ENCODE measurements at places on chromosomes 6 and 20.

- no peak for DNase-seq
Observed at GRCh38 chr6:8192067-8192466, 89.7 kb upstream of the EEF1E1 start.

DNA sequence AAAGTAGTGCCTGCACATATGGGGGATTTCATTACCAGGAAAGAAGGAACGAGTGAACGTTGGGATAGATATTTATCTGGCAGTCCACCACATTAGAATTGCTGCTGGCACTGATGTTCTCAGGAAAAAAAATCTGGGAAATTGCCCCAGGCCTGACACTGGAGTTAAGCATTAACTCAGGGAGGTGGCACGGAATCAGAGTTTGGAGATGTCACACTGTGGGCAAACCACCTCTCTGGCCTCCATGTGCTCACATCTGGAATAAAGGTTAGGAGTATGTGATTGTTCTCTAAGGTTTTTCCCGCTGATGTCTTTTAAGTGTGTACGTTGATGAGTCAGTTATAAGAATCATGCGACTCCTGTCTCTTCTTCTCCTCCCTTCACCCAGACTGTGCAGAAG is 7.9 kb downstream of the TGM3 start:
- no peak for DNase-seq

DNA sequence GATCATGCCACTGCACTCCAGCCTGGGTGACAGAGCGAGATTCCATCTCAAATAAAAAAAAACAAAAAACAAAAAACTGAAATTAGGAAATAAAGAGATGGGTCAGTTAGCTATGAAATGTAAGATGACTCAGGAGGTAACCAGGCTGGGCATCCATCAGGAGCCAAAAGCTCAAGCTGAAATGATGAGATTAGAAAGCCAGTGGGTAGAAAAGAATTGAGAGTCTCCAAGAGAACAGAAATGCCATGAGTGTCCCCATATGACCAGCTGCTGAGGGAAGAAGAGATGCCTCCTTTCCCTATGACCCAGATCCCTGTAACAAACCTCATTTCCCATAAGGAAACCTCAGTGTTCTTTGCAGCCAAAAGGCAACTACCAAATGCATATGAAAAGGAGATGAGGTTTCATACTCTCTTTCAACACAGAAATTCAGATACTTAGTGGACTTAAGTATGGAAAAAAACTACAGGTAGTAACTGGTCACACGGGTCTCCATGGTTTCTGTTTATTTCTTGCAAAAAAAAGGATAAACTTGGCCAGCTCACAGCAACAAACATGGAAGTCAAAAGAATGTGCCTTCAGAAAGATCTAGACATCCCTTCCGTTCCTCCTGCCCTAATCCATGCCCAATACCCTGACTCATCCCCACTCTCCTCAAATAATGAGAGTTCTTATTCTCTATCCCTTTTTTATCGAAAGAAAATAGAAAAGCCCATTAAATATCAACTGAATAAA is 8.1 kb downstream of the ARHGAP18 start:
- no peak for DNase-seq

- DNase-seq = no peak
Observed at GRCh38 chr6:127554435-127555006, 22.5 kb upstream of the C6orf58 start.

DNA sequence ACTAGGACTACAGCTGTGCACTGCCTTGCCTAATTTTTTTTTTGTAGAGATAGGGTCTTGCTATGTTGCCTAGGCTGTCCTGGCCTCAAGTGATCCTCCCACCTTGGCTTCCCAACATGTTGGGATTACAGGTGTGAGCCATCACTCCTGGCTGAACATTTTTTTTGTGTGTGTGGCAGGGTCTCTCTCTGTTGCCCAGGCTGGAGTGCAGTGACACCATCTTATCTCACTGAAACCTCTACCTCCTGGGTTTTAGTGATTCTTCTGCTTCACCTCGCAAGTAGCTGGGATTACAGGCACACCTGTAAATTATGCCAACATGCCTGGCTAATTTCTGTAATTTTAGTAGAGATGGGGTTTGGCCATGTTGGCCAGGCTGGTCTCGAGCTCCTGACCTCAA is 25.3 kb downstream of the PANK2 start:
- DNase-seq = no peak

DNA sequence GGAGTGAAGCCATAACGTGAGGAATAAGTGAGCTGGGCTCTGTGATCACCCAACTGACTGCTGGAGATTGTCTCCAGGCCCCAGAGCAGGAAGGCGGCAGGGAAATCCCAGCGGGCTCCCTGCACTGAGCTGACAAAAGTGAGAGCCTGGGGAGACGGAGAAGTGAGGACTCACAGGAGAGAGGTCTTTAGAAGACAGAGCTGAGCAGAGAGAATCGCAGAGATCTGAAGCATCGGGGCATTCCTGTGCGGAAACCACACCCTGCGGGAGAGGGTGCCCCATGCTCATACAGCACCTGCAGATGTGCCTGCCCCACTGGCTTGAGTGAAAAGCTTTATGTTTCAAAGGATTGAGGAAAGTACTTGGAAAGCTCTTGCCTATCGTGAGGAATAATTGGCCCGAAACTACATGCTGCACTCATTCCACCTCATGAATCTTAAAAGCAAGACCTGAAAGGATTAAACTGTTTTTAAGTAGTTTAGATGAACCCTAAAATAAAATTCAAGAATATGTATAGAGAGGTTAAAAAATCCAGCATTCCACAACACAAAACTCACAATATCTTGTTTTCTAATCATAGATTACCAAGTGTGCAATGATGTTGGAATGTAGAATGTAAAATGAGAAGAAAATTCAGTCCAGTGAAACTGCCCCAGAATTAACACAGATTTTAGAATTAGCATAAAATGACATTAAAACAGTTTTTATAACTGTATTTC is 17.7 kb upstream of the THBS2 start:
- DNase-seq = no peak

DNA sequence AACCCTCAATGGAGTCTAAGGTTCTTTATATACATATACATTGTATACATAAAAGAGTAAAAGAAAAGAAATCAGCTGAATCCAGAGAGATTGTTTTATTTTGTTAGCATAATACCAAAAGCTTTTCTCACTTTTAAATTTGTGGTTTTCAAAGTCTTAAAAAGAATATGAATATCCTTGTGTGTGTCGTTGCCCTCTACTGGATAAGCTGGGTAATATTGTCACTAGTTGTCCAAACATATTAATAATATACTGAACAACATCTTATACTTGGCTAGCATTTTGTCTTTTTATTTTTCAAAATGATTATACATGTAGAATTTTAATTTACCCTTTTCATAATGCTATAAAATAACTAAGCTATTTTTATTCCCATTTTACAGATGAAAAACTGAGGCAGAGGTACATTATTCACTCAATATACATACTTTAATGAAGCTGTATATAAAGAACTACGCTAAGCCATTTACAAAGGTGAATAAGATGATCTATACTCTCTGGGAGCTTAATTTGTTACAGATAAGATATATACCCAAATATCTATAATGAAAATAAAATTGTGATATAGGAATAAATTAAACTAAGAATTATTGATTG is 531.7 kb downstream of the TFAP2B start:
- DNase-seq = no peak

DNA sequence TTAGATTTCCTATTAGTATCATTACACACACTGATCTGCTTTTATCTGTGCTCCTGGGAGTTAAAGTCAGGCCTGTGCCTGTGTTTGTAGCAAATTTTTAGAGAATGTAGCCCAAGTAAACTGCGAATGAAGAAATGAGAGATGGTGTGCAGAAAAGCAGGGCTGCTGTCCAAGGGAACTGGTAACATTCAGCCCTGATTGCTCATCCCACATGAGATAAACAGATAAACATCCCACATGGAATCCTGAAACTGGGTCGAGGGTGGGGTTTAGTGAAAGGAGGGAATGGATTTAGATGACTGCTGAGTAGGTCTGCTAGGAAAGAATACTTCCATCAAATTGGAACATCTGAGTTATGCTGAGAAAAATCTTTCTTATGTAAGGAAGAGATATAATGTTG is 69.1 kb downstream of the GRIK2 start:
- DNase-seq = no peak

GRCh38 chr6:129786548-129786947 is 74.6 kb downstream of the TMEM244 start:
- no peak for DNase-seq

GRCh38 chr6:20024316-20024673 is 187.1 kb downstream of the ID4 start:
- DNase-seq = no peak

- DNase-seq = no peak
Observed at GRCh38 chr6:164345327-164345726, 930.8 kb downstream of the QKI start.

DNA sequence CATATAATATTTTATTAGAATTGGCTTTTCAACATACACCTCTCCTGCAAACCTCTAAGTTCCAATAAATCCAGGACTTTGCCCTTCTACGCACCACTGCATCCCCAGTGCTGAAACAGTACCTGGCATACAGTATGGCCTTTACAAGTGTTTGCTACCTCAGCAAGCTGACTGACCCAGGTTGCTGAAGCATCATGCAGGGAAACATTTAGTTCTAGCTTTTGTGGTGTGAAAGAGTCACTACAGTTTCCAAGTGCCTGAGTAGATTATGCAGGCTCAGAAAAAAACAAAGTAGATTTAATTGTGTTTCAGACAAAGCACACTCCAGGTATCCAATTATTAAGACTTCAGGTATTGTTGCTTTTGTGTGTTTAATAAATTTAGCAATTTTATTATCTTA is 614.2 kb upstream of the NRSN1 start:
- DNase-seq = no peak

- DNase-seq = no peak
Observed at GRCh38 chr6:107572886-107573285, 83.0 kb downstream of the SOBP start.

- DNase-seq = no peak
Observed at GRCh38 chr6:113629256-113629655, 227.9 kb upstream of the MARCKS start.

GRCh38 chr6:12250383-12250770 is 39.8 kb upstream of the EDN1 start:
- no peak for DNase-seq

DNA sequence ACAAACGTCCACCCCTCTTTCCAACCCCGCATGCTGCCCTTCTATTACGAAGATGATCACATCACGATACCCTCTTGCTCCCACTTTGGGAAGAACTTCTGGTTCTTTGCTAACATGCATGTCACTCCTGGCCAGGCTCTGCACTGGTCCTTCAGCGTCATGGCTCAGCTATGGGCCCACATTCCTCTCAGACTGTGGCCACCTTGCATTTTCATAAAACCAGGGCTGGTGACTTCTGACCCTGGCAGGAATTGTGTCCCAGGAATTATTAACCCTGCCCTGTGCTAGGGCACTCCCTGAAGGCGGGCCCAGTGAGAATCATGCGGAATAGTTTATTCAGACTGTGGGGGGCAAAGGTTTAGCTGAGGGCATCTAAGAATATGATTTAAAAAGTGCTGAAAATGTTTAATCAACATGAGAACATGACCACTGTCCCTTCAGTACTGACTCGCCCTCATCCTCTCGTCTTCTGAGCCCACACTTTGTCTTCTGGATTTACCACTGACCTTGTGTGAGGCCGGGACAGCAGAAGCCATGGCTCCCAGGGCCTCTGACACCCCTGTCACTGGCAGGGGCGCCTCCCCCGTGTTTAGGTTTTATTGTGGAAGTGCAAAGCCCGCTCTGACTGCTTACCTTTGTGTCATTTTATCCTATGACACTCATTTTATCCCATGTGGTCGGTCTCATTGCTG is 38.1 kb upstream of the THBS2 start:
- DNase-seq = no peak

DNA sequence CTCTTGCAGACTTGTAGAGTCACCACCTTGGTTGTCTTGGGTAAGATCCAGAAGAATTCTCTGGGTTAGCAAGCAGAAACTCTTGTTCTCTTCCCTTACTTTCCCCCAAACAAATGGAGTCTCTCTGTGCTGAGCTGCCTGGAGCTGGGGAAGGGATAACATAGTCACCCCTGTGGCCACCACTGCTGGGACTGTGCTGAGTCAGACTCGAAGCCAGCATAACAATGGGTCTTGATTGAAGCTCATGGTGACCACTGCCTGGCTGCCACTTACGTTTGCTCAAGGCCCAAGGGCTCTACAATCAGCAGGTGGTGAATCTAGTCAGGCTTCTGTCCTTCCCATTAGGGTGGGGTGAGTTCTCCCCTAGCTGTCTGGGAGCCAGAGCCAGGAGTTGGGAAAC is 15.4 kb upstream of the ERVFRD-1 start:
- DNase-seq = no peak

DNA sequence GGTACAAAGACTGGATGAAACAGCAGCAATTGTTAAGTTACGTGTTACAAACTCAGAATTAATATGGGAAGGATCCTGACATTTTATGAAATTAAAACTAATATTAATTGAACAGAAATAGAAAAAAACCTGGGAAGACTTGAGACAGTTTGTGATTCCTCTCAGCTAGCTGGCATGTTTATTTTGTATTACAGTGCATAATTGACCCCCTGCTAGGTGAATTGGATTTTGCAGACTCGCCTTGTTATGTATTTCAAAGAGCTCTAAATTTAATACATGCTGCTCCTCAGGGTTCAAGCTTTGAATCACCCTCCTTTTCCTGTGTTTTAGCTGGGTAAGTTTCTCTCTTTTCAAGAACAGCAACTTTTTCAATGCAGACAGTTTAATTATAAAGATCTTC is 339.4 kb downstream of the PLCB1 start:
- no peak for DNase-seq

DNA sequence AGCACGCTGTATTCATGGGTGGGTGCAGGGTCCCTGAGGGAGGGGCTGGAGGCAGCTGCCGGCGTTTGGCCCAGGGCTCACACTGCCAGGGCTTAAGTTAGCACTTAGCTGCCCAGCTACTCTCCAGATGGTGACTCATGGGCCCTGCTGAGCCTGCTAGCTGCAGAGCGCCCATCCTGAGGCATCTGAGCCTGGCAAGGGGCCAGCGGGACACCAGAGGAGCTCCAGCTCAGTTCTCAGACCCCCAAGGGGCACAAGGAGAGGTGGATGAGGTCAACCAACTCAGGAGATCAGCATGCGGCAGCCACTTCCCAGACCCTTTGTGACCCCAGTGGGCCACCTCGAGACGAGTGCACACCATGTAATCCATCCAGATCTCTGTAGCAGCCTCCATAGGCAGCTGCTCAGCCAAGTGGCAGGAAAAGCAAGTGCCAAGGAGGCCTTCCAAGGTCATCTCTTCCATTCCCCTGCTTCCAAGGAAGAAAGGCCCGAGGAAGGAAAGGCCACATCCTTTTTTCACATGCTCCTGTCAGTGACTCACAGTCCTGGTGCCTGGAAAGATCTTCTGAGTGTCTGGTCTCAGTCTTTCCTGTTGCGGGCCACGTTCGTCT is 35.3 kb downstream of the FOXP4 start:
- no peak for DNase-seq

- no peak for DNase-seq
Observed at GRCh38 chr6:13992417-13993055, 67.8 kb downstream of the RNF182 start.

- no peak for DNase-seq
Observed at GRCh38 chr6:119174879-119175817, 96.7 kb upstream of the FAM184A start.

DNA sequence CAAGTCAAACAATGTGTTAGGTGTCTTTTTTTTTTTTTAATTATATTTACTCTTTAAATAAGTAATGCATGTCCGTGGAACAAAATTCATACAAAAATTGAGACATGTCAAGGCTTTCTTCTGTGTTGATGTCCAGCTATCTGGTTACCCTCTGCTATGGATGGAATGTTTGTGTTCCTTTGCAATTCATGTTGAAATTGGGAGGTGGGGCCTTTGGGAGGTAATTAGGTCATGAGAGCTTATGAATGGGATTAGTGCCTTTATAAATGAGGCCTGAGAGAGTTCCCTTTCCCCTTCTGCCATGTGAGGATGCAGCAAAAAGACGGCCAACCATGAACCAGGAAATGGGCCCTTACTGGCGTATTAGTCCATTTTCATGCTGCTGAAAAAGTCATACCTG is 83.1 kb upstream of the KCNG1 start:
- no peak for DNase-seq

All from cortex of kidney (tissue), 1 donor.